ENCODE measurements at places on chromosomes 5 and 9.

GRCh38 chr9:129681924-129682323 lies 16.5 kb downstream of the PRRX2 start:
- no peak for DNase-seq

DNA sequence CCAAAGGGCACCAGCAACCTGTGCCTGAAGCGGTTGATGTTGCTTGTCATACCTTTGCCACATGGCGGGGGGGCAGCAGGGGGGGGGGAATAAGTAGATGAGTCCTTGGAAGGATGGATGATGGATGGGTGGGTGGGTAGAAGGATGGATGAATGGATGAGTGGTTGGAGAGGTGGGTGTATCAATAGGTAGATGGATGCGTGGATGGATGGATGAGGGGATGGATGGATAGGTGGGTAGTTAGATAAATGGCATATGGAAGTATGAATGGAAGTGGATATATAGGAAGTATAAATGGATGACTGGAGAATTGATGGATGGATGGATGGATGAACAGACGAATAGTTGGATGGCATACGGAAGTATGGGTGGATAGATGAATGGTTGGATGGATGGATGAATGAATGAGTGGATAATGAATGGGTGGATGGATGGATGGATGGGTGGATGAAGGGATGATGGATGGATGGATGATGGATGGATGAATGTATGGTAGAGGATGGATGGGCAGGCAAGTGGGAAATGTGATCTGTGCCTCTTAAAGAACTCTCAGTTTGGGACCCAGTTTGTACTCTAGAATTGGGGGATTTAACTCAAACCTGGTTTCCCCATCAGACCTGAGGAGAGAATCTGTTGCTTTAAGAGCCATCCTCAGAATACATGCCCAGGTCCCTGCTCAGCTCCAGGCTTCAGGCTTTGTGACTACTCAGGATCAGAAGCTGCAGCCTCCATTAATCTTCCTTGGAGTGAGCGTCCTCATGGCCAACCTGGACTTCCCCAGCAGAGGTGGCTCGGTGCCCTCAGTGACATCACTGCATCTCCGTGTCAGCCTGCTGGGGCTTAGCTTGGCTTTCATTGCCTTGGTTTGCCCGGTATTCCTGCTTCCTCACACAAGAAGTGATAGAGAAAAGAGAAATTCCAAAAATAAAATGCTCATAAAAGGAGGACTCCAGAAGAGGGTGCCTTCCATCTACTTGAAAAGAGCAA lies 27.6 kb upstream of the SUSD3 start:
- DNase-seq: no peak

GRCh38 chr5:67118050-67118620 lies 78.5 kb downstream of the CD180 start:
- no peak for DNase-seq

DNA sequence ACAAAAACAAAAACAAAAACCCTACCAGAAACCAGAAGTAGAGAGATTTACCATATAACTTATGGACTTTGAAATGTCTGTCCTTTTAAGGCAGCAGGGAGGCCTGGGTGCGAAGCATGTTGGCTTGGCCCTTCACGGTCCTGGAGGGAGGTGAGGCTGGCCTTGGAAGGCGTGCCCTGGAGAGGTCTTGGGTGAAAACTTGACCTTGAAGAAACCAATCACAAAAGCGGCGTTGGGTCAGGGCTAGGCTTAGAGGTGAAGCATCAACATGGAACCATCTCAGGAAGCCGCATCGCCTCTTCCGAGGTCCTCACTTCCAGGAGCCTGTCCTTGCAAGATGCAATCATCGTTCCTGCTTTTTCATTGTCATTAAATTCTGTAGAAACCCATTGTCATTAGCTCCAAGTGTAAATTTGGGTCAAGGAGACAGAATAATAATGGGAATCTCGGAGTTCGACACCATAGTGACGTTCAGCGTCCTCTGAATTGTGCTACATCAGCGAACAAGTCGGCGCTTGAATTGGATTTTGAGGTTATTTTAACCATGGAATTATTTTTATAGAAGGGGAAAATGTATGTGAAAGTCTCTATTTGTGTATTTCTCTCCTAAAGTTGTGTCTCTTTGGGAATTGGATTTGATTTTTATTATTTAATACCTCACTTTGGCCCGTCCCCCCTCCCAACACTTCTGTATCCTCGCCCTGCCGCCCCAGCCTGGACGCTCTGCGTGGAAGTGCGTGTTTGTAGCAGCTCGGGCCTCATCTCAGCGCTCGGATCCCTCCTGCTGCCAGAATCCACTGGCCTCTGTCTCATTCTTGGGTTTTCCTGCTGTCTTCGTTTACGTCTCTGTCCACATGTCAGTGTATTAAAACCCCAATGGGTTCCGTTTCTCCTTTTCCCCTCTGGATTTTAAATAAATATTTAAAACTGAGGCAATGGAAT lies 11.1 kb upstream of the ORM1 start:
- no peak for DNase-seq

GRCh38 chr9:116940614-116941215 lies 253.6 kb downstream of the TRIM32 start:
- DNase-seq: no peak

GRCh38 chr9:127662617-127663016 lies 44.2 kb upstream of the CFAP157 start:
- DNase-seq: no peak

- no peak for DNase-seq
Measured at GRCh38 chr9:104997536-104997935, 69.6 kb upstream of the ABCA1 start.

GRCh38 chr5:80865551-80865950 lies 94.6 kb upstream of the RASGRF2 start:
- no peak for DNase-seq

DNA sequence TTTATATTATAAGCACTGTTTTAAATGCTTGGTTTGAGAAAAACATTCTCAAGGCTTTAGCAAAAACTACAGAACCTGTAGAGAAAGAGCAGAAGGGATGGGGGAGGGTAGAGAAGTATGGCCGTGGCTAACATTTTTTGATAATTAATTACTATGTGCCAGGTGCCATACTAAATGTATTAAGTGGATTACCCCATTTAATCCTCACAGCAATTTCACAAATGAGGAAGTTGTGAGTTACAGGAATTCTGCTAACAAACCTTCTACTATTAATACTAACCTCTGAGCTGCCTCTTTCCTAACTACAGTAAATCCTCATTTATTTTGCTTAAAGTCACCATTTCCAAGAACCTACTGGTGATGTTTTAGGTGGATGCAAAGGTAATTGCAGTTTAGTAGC lies 157.9 kb downstream of the RNF180 start:
- DNase-seq: no peak

GRCh38 chr9:129697656-129698253 lies 32.3 kb downstream of the PRRX2 start:
- DNase-seq: no peak

- no peak for DNase-seq
Measured at GRCh38 chr5:84453405-84453804, 68.7 kb upstream of the EDIL3 start.

DNA sequence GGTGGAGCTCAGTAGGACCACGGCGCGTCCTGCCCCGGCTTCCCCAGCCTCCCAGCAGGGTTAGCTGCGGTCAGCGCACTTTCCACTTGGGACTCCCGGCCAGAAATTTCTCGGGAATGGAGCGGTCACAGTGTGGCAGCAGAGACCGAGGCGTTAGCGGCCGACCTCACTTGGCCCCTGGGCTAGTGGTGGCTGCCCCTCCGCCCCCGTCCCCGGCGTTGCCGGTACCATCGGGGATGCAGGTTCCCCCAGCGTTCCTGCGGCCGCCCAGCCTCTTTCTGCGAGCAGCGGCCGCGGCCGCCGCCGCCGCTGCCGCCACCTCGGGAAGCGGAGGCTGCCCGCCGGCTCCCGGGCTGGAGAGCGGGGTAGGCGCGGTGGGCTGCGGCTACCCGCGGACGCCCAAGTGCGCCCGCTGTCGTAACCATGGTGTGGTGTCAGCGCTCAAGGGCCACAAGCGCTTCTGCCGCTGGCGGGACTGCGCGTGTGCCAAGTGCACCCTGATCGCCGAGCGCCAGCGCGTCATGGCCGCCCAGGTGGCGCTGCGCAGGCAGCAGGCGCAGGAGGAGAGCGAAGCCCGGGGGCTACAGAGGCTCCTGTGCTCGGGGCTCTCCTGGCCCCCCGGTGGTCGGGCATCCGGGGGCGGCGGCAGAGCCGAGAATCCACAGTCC lies 460 bp downstream of the DMRTA1 start:
- DNase-seq: no peak

GRCh38 chr5:177093082-177093712 lies 6.5 kb downstream of the FGFR4 start:
- DNase-seq: no peak

- DNase-seq: no peak
Measured at GRCh38 chr5:73494721-73495120, 3.5 kb upstream of the BTF3 start.

GRCh38 chr9:90073186-90073945 lies 468.6 kb downstream of the GADD45G start:
- no peak for DNase-seq

Measured in non-pigmented ciliary epithelial cell (primary cell).